ENCODE measurements at places on chromosomes 16 and 17.

DNA sequence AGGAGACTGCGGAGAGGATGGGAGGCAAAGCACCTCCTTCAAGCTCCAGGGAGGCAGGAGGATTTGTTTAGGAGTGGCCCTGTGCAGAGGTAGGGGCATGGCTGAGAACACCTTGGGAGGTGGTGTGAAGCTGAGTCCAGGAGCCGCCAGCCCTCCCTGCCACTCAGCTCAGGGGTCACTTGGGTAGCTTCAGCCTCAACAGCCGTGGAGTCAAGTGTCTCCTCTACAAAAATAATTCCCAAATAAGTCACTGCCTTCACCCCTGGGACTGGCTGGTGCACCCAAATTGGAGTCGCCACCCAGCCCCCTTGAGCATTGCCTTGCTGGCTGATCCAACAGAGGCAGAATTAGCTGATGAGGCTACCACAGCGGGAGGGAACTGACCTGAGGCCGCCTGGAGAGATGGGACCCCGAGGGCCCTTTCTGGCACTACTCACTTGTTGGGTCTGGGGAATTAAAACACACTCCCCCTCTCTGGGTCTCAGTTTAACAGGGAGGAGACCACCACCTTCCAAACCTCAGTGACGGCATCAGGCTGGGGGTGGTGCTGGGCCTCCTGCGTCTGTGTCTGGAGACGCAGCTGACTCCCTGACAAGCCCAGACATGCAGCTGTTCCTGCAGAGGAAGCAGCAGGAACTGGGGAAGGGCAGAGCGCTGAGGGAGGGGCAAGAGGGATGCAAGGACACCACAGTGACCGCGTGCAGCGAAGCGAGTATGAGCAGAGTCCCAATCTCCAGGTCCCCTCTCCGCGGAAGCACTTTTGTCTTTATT lies 87.9 kb upstream of the TOB1 start:
- DNase-seq = peak; percentile 82

DNA sequence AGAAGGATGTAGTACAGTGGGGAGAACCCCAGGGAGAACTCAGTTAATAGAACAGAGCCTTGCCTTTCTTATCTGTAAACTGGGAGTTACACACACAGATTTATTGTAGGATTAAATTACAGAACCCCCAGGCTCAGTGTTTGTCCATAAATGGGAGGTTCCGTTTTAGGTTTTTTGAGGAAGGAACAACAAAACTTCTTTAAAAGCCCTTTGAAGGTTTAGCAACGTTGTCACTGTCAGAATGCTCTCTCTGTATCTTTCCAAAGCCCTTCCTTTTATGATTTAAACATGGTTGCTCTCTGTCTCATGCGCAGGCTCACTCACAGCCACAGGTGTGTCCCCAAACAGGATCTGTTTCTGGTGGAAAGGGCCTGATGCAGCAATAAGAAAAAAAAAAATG lies 9.4 kb upstream of the GNA13 start:
- DNase-seq = no peak

GRCh38 chr17:67241719-67242341 lies 3.2 kb downstream of the HELZ start:
- no peak for DNase-seq

DNA sequence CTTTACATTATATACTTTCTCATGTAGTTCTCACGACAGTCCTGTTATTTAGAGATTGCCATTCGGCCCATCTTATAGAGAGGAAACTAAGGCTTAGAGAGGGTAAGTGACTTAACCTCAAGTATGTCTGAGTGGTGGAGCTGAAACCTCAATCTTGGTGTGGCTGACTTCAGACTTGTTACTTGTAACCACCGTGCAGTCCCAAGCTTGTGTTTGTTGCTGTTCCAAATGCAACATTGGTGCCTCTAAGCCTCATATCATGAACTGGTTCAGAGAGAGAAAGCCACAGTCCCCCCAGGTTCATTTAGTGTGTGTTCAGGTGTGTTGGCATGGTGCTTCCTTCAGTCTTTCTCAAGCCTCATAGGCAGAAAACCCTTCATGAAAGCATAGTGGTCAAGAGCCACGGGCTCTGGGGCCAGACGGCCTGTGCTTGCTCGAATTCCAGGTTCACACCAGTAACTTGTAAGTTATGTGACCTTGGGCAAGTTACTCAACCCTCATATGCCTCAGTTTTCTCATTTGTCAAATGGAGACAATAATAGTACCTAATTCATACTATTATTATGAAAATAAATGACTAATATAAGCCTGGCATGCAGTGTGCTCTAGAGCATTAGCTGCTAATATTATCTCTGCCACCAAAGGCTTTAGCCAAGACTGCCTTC lies 39.9 kb downstream of the CDH1 start:
- no peak for DNase-seq
